Testis (tissue), 5 donors: ENCODE measurements at places on chromosomes 2 and 18. TPM values are rescaled to one million over a fixed set of nuclear protein-coding genes. Genes with fewer than 3 reads are reported as not detected.

The MTX2 gene
- 61.1 TPM for total RNA-seq

The THSD7B gene
- 1.1 TPM for total RNA-seq

The UGT1A10 gene
- 0.31 TPM for total RNA-seq

The BZW1 gene
- 238 TPM for total RNA-seq
